Stimulated activated CD8-positive, alpha-beta memory T cell treated with anti-CD3 and anti-CD28 coated beads, Interleukin-4, amount 100 ng/mL, for 4 hours (primary cell): ENCODE measurements at places on chromosomes 5 and 9.

GRCh38 chr5:38601133-38601862 lies 44.9 kb upstream of the LIFR start:
- no peak for DNase-seq

DNA sequence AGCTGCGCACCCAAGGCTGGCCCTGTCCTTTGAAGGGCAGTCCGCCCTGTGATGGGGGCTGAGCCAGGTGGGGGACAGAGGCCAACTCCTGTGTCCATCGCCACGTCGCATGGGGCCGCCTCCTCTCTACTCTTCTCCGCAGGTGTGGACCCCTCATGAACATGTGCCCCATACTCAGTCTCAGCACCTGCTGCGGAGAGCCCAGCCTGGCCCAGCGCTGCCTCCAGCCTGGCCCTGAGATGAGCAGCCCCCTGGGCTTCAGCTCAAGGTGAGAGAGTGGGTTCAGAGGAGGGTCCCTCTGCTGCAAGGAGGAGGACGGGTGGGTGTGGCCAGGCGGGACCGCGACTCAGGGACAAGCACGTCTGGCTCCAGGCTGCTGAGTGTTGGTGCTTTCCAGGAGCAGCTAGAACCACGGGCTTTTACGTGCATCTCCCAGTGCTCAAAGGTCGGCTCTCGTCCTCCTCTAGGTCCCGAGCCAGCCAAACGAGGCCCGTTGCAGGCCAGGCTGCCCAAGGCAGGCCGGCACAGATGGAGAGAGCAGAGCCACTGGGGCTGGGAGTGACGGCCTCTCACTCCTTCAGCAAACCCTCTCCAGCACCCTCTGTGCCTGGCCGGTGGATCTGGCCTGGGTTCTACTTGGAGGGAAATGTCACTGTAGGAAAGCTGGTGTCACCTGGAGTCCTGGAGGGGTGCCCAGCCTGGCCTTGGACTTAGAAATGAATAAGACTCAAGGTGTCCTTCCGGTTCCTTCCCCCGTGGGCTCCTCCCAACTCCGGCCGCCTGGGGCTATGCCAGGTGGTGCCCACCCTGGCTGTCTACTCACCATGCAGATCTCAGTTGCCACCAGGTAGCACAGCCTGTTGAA lies 48.9 kb upstream of the RNF130 start:
- DNase-seq, result no peak

GRCh38 chr5:83492331-83492730 lies 20.8 kb downstream of the VCAN start:
- no peak for DNase-seq

DNA sequence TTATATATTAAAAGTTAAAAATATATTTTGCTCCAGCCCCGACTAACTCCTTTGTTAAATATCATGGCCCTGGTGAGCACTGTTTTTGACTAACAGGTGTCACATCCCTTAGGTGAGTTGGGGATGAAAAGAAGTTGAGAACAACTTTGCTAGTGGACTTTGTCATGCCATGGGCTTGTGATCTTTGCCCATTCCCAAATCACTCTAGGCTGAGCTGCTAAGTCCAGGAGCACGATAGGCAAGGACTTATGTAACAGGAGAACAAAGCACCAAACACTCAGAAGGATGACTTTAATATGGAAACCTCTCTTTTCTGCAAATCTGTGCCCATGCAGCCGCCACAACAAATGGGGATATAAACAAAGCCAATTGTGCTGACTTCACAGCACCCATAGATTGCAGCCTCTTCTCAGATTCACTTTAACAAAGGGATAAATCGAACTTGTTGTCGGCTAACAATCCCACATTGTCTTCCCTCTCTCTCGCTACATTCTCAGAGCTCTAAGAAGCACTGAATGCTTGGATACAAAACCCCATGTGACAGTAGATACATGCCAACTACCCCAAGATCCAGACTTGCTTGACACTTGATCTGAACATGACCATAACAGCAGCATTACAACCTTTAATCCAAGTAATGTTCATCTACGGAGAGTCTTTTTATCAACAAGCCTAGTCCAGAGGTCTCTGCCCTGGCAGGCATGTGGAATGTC lies 86.8 kb upstream of the CD180 start:
- DNase-seq, result no peak

GRCh38 chr9:117018966-117019617 lies 332.0 kb downstream of the TRIM32 start:
- no peak for DNase-seq

DNA sequence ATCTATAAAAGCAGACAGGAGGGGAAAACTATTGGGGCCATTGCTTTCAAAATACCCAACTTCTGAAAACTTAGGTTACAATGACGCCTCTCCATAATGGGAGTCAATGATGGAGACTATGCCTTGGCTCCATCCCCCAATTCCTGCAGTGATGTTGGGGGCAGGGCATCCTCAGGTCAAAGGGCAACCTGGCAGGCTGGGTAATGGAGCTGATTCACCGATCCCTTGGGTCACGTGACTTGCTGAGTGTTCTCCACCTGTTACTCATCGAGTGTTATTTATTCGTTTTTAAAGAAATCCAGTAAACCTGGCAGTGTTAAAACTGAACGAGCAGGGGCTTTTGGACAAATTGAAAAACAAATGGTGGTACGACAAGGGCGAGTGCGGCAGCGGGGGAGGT lies 244.4 kb downstream of the FAM114A2 start:
- DNase-seq, result no peak

- no peak for DNase-seq
Measured at GRCh38 chr9:86486891-86487837, 133.0 kb upstream of the TUT7 start.

- no peak for DNase-seq
Measured at GRCh38 chr5:35237580-35238376, 7.5 kb upstream of the PRLR start.

DNA sequence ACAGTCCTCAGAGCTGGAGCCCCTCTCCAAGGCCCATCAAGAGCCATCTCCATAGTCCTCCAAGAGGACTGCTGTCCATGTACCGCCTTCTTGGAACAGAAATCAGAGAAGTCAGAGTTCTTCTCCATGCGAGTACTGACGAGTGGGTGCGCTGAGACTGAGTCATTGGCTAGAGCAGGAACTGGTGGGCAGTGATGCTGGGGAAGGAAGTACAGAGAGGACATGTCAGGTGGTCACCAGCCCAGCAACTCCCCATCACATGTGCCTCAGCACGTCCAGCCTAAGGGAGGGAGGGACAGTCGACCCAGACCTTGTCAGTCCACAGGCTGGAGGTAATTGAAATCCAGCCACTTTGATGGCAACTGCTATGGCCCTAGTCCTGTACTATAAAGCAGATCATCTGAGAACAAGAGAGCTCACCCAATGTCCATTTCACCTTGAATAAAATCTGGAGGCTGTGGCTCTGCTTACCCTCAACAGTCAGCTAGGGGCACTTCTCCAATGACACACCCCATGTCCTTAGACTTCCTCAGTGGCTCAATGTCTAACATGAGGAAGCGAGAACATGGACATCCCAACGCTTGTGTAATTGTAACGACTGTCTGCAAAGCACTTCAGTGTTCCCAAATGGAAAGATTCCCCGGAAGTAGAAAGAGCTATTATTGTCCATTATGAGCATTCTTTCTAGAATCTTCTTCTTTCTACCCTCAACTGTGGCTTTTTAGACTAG lies 15.0 kb upstream of the FBP1 start:
- DNase-seq, result no peak

- DNase-seq, result no peak
Measured at GRCh38 chr5:87877023-87877422, 391.6 kb downstream of the TMEM161B start.

DNA sequence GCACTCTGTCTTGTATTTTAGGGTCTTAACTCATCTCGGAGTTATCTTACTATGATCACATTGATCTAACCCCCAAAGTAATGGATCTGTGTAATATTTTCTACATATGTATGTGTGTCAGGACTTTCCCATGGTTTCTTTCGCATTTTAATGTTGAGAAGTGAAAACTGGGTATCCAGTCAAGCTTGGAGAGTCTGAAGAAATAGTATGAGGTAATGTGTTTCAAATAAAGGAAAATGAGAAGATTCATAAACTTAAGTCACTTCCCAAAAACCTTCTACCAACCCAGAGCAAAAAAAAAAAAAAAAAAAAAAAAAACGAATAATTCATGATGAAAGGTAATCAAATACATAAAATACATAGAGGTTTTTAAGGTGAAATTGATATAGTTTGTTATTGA lies 187.8 kb upstream of the VCAN start:
- DNase-seq, result no peak

DNA sequence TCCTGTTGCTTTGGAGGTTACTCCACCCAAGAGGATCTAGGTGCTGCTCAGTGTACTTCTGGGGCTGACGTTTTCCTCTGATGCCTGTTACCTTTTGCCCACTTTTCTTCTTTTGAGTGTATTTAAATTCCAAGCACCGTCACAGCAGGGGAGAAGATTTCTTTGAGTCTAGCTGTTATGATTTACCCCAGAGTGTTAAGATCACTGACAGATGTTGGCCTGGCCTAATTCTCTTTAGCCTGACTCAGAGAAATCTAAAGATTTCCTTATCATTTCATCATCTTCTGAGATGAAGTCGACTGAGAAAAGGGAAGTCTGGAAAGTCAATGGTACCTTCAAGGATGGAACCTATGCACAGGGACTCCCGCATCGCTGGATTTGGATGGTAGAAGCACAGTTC lies 191.5 kb downstream of the FBXL7 start:
- DNase-seq, result no peak

DNA sequence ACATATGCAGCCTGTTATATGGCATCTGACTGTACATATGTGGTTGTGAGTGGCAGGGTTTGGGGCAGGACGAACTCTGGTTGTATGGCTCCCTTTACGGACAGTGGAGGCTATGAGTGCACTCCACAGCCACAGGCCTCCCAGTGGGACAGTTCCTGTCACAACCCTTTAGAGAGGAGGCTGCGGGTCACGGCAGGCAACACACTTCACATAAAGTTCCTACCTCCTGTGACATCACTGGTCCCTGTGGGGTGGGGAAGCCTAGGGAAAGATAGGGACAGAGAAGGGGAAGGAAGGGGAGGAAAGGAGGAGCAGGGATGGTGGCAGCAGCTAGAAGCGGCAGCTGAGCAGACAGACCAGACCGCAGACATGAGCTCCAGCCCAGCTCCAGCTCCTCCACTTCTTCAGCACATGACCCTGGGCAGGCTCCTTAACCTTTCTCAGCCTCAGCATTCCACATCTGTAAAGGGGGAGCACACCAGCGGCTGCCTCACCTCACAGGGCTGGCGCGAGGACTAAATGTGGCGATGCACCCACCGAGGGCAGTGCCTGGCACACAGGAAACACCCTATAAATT lies 27.4 kb upstream of the CORO2A start:
- DNase-seq, result no peak

GRCh38 chr5:32720300-32720699 lies 9.2 kb downstream of the NPR3 start:
- DNase-seq, result no peak

- DNase-seq, result no peak
Measured at GRCh38 chr9:11443631-11444030, 830.8 kb upstream of the PTPRD start.

DNA sequence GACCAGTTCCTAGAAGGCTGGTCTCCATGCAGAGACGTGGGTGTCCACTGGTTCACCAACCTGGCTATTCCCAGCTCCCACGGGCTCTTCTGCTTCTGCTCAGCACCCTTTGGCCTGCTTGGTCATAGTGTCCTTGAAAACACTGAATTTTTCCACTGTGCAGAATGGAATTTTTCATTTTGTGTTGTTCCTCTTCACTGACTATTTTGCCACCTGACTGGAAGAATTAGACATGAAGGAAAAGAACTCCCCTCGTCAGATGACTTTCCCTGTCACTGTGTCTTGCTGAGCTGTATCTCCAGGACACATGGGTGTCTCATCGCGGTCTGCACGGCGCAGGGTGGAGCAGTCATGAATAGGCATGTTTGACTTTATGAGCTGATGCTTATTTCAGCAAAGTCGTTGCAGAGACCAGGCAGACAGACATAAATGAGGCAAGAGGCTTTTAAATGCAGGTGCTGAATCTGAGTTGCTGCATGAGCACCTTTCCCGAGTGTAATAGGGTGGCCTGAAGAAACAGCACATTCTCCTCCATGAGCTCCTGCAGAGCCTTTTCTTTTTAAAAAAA lies 50.2 kb upstream of the SEMA4D start:
- no peak for DNase-seq

- DNase-seq, result no peak
Measured at GRCh38 chr9:124385623-124386022, 29.6 kb downstream of the PSMB7 start.

GRCh38 chr5:59800347-59800893 lies 93.1 kb downstream of the PDE4D start:
- DNase-seq, result no peak

- no peak for DNase-seq
Measured at GRCh38 chr5:81154725-81155124, 78.4 kb upstream of the CKMT2 start.

DNA sequence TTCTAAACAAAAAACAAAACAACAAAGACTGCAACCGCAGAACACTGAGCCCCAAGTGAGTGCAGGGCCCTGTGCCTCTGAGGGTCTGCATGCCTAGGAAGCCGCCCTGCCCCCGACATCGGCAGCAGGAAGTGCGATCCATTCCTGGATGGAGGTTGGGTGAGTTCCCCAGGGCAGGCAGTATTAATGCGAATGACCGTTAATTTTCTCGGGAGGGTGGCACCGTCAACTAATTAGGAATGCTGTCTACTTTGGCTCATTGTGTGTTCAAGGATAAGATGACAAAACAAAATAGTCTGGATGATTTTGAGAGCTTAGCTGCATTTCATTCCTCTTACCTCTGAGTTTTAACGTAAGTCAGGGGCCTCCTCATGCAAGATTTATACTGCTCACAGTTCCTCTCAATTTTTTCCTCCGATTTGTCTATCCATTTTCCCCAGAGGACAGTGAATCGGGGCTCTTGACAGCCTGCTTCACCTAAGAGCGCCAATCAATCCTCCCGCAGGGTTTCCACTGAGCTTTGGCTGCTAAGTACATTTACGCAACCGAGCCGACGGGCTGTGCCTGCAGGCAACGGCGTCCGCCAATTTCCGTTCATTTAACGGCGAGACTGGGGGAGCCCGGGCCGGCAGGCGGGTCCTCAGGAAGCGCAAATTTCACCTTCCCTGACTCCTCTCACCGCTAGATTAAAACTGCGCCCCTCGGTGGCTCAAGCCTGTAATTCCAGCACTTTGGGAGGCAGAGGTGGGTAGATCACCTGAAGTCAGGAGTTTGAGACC lies 2.9 kb upstream of the NXNL2 start:
- no peak for DNase-seq

DNA sequence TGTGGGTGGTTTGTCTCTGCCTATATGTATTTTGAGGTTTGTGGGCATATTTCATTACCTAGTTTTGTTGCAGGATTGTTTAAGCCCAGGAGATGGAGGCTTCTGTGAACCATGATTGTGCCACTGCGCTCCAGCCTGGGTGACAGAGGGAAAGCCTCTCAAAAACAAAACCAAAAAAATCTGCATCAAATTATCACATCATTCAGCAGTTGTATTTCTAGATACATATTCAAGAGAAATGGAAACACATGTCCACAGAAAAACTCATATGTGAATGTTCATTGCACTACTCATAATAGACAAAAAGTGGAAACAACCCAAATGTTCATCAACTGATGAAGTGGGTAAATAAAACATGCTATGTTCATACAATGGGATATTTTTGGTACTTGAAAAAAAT lies 29.9 kb downstream of the HSPA4 start:
- no peak for DNase-seq
